Regular cardiac myocyte (primary cell): ENCODE measurements at places on chromosomes 12 and 14. TPM values are rescaled to one million over a fixed set of nuclear protein-coding genes. Genes with fewer than 3 reads are reported as not detected.

The GUCY2C gene
- total RNA-seq = not detected in 2 replicates

The LRRC10 gene
- not detected in 2 replicates for total RNA-seq

The TMEM121 gene
- total RNA-seq = 5.0 and 12.7 TPM in 2 replicates

The KCNA5 gene
- not detected in 2 replicates for total RNA-seq

The FITM1 gene
- not detected in 2 replicates for total RNA-seq

The CCDC177 gene
- under 0.01 TPM in 2 replicates for total RNA-seq

The KRT83 gene
- total RNA-seq = under 0.01 TPM in 1 of 2 replicates, not detected in the other

The SPIC gene
- not detected in 2 replicates for total RNA-seq

The GLIPR1 gene
- total RNA-seq = 111 and 124 TPM in 2 replicates

The FAM186B gene
- total RNA-seq = 0.19 and 0.28 TPM in 2 replicates

The PPP1R36 gene
- 0.19 and 0.28 TPM in 2 replicates for total RNA-seq

The RAB15 gene
- 1.7 TPM in 2 replicates for total RNA-seq

The SRRM4 gene
- not detected in 2 replicates for total RNA-seq

The GLIPR1L2 gene
- total RNA-seq = 0.19 and 2.3 TPM in 2 replicates

The TCL1B gene
- not detected in 2 replicates for total RNA-seq

The KRT3 gene
- not detected in 2 replicates for total RNA-seq

The GZMB gene
- not detected in 2 replicates for total RNA-seq

The PRH1 gene
- 7.3 and 18.3 TPM in 2 replicates for total RNA-seq
